ENCODE measurements at places on chromosomes 11 and 22. TPM values are rescaled to one million over a fixed set of nuclear protein-coding genes. Genes with fewer than 3 reads are reported as not detected.

APOL4 gene
- not detected for total RNA-seq

OR4A47 gene
- total RNA-seq = not detected

GAL3ST3 gene
- total RNA-seq = not detected

FDX1 gene
- total RNA-seq = 7.9 TPM

GLYATL1B gene
- total RNA-seq = not detected

CD6 gene
- total RNA-seq = 18.9 TPM

OPCML gene
- total RNA-seq = not detected

MUC2 gene
- total RNA-seq = not detected

CHST1 gene
- total RNA-seq = not detected

B4GALNT4 gene
- total RNA-seq = 0.66 TPM

MUC6 gene
- total RNA-seq = not detected

IFITM10 gene
- 6.5 TPM for total RNA-seq

SLC22A6 gene
- total RNA-seq = not detected

PANX2 gene
- 0.16 TPM for total RNA-seq

SLC25A18 gene
- total RNA-seq = not detected

TTLL1 gene
- total RNA-seq = 6.5 TPM

NEFH gene
- 0.12 TPM for total RNA-seq

GRK3 gene
- 2.2 TPM for total RNA-seq

HEPN1 gene
- not detected for total RNA-seq

SOX6 gene
- total RNA-seq = 0.27 TPM

BTBD18 gene
- not detected for total RNA-seq

PRG3 gene
- total RNA-seq = not detected

OR56A1 gene
- total RNA-seq = not detected

ZBTB16 gene
- total RNA-seq = 156 TPM

CDC42BPG gene
- total RNA-seq = 10.7 TPM

SLC6A5 gene
- total RNA-seq = not detected

TSSK2 gene
- total RNA-seq = not detected

PVALB gene
- total RNA-seq = not detected

CCDC90B gene
- 27.3 TPM for total RNA-seq

CDC42EP2 gene
- 1.5 TPM for total RNA-seq

OR52I1 gene
- total RNA-seq = not detected

ANKK1 gene
- 0.40 TPM for total RNA-seq

MRGPRX4 gene
- total RNA-seq = not detected

FXYD2 gene
- 0.78 TPM for total RNA-seq

SLC22A8 gene
- total RNA-seq = not detected

OR5M8 gene
- total RNA-seq = not detected

GAS2 gene
- total RNA-seq = 3.5 TPM

GUCD1 gene
- 76.9 TPM for total RNA-seq

SCN4B gene
- total RNA-seq = not detected

BCR gene
- 186 TPM for total RNA-seq

KRTAP5-10 gene
- total RNA-seq = not detected

DRD4 gene
- total RNA-seq = 0.61 TPM

TRPM5 gene
- total RNA-seq = not detected

MICAL2 gene
- 57.4 TPM for total RNA-seq

PDE2A gene
- 9.0 TPM for total RNA-seq

CD3D gene
- 12.0 TPM for total RNA-seq

CAT gene
- total RNA-seq = 43.9 TPM

TAGLN gene
- 8.3 TPM for total RNA-seq

IL17REL gene
- total RNA-seq = not detected

TSKU gene
- total RNA-seq = not detected

SEZ6L gene
- total RNA-seq = 0.11 TPM

KRTAP5-1 gene
- not detected for total RNA-seq

KCNC1 gene
- not detected for total RNA-seq
